Fibroblast of skin of back (primary cell): ENCODE measurements at places on chromosomes 6 and 20.

GRCh38 chr6:84967965-84968364 lies 203.6 kb upstream of the TBX18 start:
- DNase-seq: no peak

GRCh38 chr6:32187009-32187709 lies 2.8 kb downstream of the PBX2 start:
- DNase-seq: no peak

GRCh38 chr6:108363889-108364313 lies 69.0 kb downstream of the AFG1L start:
- DNase-seq: no peak

GRCh38 chr6:141451181-141451510 lies 681.6 kb upstream of the GJE1 start:
- no peak for DNase-seq
